ENCODE measurements at places on chromosomes 6 and 20. TPM values are rescaled to one million over a fixed set of nuclear protein-coding genes. Genes with fewer than 3 reads are reported as not detected.

- no peak for DNase-seq
- H3K27ac ChIP-seq: no peak overlapping the region
- no peak overlapping the region for H3K4me3 ChIP-seq
- H3K27me3 ChIP-seq: no peaks in the 10 kb centered on the region
- no peaks in the 10 kb centered on the region for H3K36me3 ChIP-seq
Observed at GRCh38 chr20:6956574-6956973, 189.1 kb downstream of the BMP2 start.

DNA sequence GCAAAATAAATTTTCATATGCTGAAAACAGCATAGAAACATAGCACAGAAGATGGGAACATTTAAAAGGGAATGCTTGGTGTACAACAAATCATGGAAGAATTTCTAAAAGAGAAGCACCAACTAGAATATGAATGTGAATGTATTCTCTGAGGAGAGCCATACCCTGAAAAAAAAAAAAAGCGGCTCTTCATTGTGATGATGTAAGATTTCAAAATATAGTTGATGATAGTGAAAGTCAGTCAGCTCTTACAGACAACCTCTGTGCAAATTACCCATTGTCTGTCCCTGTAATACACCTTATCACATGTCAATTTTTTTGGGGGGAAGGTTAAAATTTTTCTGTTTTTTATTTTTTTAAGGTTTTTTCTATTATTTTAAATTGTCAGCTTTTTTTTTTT is 58.6 kb upstream of the PTCHD4 start:
- H3K4me1 ChIP-seq: no peaks in the 10 kb centered on the region
- H3K27me3 ChIP-seq: no peaks in the 10 kb centered on the region
- no peaks in the 10 kb centered on the region for H3K36me3 ChIP-seq
- no peak overlapping the region for H3K27ac ChIP-seq

GRCh38 chr6:56204134-56204533 is 43.2 kb downstream of the COL21A1 start:
- no peak overlapping the region for H3K4me3 ChIP-seq
- no peak for DNase-seq
- no peaks in the 10 kb centered on the region for H3K4me1 ChIP-seq
- no peak overlapping the region for H3K27ac ChIP-seq
- no peaks in the 10 kb centered on the region for H3K27me3 ChIP-seq

TCF21 gene
- total RNA-seq: not detected

ZSCAN16 gene
- total RNA-seq: 2.0 TPM

SLC26A8 gene
- total RNA-seq: not detected

PNISR gene
- 126 TPM for total RNA-seq

ULBP1 gene
- 2.7 TPM for total RNA-seq

GRM1 gene
- not detected for total RNA-seq
